ENCODE measurements at places on chromosomes 2 and 18.

GRCh38 chr2:239590276-239590675 lies 189.5 kb upstream of the HDAC4 start:
- no peak for DNase-seq

DNA sequence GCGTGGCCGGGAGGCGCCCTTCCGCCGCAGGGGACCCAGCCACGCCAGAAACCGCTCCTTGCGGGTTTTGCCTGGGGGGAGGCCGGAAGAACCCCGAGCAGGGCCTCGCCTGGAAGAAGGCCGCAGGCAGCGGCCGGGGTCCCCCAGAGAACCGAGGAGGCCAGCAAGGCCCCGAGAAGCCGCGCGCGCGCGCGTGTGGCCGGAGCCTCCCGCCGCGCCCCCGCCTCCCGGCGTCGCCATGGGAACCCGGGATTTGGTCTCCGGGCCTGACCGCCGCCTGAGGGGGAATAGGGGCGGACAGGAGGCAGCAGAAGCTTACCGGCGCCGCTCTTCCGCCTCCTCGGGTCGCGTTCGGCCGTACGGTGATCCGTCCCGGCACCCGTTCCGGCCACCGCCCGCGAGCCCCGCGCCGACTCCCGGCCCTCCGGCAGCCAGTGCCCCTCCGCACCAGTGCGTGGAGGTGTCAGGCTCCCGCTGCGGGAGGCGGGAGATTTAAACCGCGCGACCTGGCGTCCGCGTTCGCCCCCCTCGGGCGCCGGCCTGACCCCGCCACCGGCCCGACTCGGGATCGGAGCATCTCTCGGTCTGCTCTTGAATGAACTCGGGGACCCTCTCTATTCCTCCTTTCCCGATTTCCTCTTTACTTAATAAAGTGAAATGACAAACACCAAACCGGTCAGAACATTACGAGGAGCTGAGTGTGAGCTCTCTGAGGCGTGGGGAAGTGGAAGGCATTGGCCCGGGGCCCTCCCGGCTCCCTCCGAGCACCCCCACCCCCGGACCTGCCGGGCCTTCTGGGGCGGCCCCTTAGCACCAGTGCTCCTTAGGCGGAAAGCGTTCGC lies at the start of gene ICA1L:
Gene ICA1L (minus strand): TSS at position 467 of the 842 bp plus-strand sequence. CDS start 42,757 bp downstream, outside the sequence.
- peak; percentile 72 for DNase-seq

- DNase-seq = no peak
Measured at GRCh38 chr2:75290600-75291150, 91.4 kb upstream of the TACR1 start.

DNA sequence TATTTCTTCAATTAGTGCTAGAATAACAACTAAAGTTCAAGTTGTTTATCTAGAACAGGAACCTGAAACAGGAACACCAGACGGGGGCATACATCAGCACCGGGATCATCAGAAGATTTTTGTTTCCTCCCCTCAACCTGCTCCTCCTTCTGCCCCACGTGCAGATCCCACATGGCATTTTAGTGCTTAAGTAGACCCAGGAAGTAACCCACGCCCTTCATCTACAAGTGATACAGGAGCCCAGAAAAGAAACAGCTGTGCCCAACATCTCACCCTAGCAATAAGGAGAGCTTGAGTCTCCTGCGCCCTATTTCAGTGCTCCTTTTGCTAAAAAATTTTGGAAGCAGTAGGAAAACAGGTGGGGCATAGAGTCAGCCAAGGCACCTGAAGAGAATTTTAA lies 5.2 kb downstream of the ZNF385B start:
- DNase-seq = no peak

GRCh38 chr2:177302552-177302951 lies 38.0 kb upstream of the NFE2L2 start:
- DNase-seq = no peak

DNA sequence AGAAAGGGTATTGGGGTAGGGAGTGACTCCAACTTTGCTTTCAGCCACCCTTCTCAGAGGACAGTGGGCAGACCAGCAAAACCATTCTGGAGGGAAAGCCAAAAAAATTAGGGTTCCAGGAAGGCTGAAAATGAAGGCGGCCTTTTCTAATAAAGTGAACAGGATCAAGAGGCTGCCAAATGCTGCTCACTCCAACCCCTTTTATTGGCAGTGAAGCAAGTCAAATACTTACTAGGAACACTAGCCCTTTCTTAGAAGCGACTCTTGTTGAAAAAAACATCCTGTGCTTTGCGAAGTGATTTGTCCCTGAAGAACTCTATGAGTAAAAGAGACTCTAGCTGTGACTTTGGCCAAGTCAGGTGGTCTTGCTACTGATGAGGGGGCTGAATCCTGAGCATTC lies 83.6 kb upstream of the CYP1B1 start:
- no peak for DNase-seq

GRCh38 chr2:218576854-218577253 lies 8.2 kb downstream of the CNOT9 start:
- no peak for DNase-seq

- no peak for DNase-seq
Measured at GRCh38 chr18:44638034-44638540, 42.6 kb upstream of the SETBP1 start.

DNA sequence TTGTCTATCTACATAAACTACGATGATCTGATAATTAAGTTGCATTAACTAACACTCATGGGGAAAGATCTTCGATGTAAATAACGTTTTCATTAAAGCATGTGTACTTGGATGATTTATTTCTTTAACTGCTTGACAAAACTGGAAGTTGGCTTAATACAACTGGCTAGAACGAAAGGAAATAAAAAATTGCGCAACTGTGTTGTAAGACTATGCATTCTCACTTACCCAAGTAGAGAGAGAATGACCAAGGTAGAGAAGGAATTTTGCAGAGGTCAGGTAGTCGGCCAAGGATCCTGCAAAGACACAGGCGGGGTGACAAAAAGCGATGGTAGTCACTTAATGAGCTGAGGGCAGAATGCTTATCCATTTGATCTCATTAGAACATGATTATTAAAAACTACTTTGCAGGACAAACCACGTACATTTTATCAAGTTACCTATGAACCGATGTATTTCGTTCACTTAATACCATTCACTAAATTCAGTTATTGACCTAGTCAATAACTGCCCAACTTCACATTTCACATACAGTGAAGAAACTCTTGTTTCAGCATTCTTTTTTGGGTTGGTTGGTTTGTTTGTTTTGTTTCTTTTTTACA lies 900 bp downstream of the SLC40A1 start:
- DNase-seq = no peak

- no peak for DNase-seq
Measured at GRCh38 chr2:180753809-180754761, 226.3 kb upstream of the UBE2E3 start.

DNA sequence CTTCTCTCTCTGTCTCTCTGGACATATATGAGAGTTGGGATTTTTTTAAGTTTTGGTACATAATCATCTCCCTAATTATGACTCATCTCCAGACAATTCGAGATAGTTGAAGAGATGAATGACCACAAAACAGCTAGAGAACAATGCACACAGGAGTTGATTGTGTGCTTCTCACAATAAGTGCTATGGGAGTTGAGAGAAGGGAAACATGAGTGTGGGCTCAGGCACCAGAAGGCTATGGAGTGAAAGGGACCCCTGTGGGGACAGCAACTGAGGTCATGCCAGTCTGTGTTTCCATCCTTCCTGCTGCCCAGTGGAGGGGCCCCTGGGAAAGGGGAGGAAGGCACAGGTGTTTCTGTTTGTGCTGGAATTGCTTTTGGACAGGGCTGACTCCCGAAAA lies 6.5 kb upstream of the YWHAQ start:
- DNase-seq = no peak

DNA sequence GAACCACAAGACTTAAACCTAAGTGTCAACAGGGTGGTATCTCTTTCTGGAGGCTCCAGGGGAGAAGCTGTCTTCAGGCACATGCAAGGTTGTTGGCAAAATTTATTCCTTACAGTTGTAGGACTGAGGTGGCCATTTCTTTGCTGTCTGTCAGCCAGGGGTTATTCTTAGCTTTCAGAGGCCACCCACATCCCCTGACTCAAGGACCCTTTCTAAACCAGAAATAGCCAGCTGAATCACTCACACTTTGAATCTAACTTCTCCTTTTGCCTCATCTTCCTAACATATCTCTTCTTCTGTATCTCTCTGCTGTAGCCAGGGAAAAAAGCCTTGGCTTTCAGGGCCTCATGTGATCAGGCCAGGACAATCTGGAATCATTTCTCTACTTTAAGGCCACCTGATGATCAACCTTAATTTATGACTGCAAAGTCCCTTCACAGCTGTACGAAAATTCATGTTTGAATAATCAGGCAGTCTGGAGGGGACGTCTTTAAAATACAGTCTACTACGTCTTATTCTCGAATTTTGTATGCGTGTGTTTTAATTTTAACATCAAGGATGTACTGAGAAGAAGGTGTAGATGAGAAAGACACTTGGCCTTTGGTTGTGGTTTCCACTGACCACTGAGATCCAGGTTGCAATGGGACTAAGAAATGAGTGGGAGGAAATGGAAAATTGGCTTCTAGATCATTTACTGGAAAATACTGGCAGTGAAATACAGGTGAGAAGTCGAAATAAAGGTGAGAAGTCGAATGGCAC lies 90.4 kb downstream of the DOCK10 start:
- no peak for DNase-seq
